Stimulated activated CD4-positive, alpha-beta T cell treated with anti-CD3 and anti-CD28 coated beads, TNF-alpha, amount 100 ng/mL, for 1 hour (primary cell): ENCODE measurements at places on chromosomes 3 and 15.

DNA sequence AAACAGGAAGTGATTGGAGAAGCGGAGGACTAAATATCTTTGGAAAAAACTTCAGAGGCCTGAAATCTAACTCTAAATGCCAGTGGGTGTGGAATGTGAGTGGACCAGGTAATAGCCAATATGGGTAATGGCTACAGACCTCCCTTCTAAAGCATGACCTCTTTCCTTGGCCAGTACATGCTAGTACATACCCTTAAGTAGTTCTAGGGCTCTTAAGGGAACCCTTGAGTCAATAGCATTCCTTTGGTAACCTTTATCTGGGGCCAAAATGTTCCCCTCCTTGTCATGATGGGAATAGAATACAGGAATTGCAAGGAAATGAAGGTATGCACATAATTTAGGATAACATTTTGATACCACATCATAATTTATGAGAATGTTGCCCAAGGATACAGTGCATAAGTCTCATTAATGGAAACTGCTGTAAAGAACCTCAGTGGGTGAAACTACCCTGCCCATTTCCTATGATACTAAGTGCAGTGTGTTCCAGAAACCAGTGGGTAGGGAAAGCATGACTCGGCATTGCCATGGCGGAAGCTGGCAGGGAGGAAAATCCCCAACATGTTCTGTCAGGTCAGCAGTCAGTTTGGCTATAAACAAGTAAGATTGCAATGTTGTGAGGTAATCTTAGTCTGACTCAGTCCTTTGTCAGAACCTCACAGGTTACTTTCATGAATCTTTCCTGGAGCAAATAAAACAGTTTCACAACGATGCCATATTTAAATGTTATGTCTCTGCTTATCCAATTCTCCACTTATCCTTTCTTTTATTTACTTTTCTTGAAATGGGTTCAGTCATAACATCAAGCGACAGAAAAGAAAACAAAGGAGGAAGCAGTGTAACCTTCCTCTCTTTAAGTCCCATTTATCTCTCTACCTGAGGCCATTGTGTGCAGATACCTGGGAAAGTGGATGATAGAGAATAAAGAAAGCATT is 23.5 kb upstream of the RAP2B start:
- no peak for DNase-seq

DNA sequence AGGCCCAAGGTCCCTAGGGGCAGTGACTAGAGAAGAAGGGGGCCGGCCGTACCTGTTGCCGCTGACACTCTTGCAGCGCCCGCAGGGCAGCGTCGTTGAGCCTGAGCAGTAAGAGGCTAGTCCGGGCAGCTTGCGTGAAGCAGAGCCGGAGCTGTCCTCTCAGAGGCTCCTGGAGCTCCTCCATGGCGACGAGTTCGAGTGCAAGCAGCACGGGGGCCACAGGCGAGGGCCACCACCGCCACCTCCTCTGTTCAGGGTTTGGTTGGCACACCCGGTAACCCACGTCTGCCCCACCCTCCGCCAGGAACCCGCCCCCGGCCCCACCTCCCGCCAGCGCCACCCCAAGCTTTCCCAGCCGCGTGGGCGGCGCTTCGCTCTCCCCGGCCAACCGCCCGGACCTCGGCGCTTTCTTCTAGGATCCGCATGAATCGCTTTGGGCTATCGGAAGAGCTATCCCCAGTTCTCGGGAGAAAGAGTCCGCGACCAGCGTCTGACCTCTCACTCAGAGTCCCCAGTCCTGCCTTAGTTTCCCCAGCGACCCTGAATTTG is at the start of gene ELL3:
ELL3 (minus strand) TSS at position 249 of the 549 bp plus-strand sequence; CDS start at position 184, 65 bp downstream.
- peak; percentile 57 for DNase-seq

DNA sequence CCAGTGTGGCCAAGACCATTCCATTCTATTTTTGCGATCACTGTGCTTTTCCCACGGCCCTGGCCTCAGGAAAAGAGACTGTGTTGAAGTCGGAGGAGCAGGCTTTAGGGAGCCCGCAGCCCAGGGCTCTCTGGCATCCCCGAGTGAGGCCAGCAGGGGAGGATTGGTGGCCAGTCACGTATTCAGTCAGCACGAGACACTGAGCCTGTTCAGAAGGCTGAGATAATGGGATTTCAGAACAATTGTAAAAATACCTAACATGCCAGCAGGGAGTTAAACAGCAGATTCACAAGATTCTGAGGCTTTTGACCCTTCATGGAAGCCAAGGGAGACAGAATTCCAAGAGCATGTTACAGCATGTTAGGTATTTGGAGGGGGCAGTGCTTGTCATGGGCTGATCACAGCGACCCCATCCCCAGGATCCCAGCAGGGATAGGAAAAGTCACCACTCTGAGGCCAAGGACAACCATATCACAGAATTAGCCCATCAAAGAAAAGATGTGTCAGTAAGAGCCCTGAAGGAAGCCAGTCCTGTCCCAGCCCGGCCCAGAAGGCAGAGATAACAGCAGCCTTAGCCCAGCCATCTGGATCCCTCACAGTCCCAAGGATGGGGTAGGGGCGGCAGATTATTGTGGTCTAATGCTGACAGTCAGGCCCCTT is 40.6 kb downstream of the AMOTL2 start:
- DNase-seq: no peak

DNA sequence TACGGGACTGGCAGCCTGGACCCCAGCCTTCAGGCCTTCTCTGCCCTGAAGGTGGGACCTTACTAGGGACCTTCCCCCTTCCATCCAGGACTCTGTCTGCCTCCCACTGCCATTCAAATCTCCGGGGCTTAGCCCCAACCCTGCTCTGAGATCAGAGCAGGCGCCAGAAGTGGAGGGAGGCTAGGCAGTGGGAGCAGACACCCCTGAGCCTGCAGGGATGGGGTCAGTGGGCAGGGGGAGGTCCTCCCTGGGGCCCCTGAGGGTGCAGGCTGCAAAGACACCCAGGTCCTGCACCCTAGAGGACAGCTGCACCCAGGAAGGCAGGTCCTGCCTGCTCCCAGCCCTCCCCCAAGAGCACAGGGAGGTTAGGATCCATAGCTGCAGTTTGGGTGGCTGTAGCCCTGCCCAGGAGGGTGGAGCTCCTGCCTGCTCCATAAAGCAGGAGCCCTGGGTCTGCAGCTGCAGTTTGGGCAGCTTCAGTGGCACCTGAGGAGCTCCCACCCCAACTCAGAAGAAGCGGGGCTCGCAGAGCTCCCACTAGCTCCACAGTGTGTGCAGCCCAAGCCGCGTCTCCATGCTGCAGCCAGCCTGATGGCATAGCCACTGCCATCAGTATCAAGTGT is 8.1 kb upstream of the POC1A start:
- DNase-seq: no peak
